T-helper 1 cell (primary cell): ENCODE measurements at places on chromosomes 12 and 14.
A peak's percentile ranks its signal among the peaks of the same experiment; 100 is the strongest.

- DNase-seq, result no peak
These were observed 458.8 kb downstream of the TMEM117 start for GRCh38 chr12:44294649-44295048.

- DNase-seq, result no peak
These were observed 204.6 kb upstream of the FLRT2 start for GRCh38 chr14:85325134-85326017.

- no peak for DNase-seq
These were observed 123.3 kb downstream of the NCOR2 start for GRCh38 chr12:124443931-124444712.

DNA sequence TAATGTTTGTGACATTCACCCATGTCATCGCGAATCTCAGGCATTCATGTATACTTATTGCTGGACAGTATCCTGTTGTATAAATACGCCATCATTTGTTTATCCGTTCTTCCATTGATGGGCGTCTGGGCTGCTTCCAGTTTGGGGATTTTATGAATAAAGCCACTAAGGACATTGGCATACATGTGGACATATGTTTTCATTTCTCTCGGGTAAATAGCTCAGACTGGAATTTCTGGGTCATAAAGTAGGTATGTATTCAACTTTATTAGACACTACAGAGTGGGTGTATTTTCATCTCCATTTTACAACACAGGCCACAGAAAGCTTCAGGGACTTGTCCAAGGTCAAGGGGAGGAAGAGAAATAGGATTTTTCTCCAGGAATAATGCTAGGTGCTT lies 48.9 kb downstream of the HRK start:
- no peak for DNase-seq

GRCh38 chr14:22494486-22495135 lies 94.4 kb downstream of the DAD1 start:
- DNase-seq, result no peak

GRCh38 chr14:30621940-30622830 lies at the start of gene SCFD1:
TSS of gene SCFD1 (plus strand) at chr14:30622319. CDS start at chr14:30622339, 20 bp downstream.
- peak; percentile 86 for DNase-seq

DNA sequence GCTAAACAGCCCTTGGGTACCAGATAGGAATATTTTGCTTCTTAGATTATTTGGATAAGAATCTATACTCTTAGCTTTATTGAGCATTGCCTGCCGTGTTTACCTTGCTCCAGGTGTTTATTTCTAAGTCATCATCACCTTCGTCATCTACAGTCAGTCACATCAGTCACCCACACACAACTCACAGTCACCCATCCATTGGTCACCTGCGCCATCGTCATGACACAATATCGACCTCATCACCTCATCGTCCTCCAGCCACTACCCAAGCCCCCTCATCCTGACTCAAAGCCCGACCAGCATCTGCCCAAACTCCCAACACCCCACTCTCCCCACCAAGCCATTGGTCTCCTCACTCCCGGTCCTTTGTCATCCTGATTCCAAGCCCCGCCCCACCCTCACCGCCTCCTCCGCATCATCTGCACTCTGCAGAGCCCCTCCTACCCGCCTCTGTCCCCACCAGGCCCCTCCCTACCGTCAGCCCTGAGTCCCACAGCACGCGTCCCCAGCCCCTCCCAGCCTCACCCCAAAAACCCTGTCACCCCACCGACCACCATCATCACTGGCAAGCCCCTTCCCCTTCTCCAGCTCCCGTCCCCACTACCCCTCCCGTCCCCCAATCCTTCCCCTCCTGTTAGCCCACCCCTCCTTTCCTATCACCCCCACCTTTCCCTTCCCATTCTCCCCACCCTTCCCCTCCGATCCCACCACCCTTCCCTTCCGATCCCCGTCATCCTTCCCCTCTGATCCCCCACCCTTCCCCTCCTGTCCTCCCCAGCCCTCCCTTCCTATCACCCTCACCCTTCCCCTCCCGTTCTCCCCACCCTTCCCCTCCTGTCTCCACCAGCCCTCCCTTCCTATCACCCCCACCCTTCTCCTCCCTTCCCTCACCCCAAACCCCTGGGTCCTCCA lies 9.8 kb downstream of the DLK1 start:
- DNase-seq, result no peak

- no peak for DNase-seq
These were observed 223.4 kb downstream of the PCNX1 start for GRCh38 chr14:71130491-71131179.

DNA sequence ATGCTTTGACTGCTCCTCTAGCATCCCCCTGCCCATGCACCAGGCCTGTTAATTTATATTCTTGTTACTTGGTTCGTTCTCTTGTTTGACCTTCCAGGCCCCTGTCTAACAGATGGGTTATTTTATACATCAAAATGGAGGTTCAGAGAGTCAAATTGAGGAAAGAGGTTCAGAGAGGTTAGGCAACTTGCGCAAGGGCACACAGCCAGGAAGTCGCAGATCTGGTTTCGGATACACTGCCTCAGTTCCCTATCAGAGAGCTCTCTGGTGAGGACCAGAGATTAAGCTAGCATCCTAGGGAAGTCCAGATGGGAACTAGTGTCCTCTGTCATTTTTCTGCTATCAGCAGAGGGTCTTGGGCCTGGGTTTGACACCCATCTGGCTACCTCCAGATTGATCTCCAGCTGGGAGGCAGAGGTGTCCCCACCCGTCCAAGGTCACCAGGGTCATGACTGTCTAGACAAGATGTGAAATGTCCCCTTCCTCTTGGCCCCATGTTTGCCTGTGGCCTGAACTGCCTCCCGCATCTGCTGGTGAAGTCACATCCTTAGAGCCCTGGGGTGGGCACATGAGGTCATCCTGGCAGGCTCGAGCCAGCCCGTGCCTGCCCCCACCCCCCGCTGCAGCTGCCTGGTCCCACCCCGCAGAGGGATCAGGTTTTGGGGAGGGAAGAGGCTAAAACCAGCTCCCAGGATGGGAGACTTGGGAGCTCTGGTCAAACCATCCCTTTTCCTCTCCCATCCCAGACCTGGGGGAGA lies 84.3 kb upstream of the NCOR2 start:
- DNase-seq, result no peak

GRCh38 chr14:78346747-78347146 lies 176.6 kb downstream of the NRXN3 start:
- DNase-seq, result no peak

DNA sequence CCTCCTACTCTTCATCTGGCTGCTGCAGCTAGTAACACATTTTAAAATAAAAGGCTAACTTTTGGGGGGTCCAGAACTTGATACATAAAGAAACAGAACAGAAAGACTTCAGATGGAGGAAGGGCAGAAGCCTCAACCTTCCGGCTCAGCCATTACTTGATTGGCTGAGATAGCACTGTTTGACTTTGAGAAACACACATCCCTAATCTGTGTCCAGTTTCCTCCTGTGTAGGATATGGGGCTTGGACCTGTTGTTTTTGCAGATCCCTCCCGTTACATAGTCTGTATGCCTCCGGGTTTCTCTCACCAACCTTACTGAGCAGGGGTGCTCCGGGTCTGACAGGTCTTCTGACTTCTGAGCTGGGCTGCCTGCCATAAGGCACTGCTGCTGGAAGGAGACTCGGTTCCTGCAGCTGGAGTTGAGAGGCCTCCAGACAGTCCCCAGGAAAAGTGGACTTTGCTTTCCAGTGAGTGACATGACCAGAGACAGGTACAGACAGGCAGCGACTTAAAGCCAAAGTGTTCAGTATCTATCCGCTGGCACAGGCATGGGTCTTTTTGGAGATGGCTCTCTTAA lies 8.3 kb upstream of the ZNF641 start:
- DNase-seq, result no peak

- no peak for DNase-seq
These were observed 66.8 kb downstream of the VWF start for GRCh38 chr12:6057700-6058099.

DNA sequence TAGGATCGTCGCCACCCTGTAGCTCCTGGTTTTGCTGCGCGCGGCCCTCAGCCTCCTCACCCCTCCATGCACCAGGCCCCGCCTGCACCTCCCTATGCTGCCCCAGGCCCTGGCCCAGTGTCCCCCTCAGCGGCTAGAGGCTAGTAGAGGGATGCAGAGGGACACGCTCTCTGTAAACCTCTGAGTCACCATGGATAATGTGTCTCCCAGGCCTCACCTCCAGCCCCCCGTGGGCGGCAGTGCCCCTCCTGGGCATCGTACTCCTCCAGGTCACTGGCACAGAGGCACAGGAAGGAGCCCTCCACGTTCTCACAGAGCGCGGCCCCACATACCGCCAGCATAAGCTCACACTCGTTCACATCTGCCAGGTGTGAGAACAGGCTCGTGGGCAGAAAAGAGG lies 12.3 kb downstream of the ISCA2 start:
- DNase-seq, result no peak

GRCh38 chr14:70754991-70755390 lies 54.3 kb downstream of the MAP3K9 start:
- DNase-seq, result no peak

- no peak for DNase-seq
These were observed 377.9 kb upstream of the KITLG start for GRCh38 chr12:88958153-88958552.

- DNase-seq, result peak; percentile 79
These were observed 51.5 kb downstream of the DCAF5 start for GRCh38 chr14:69101331-69101826.

GRCh38 chr14:98945611-98946570 lies 326.1 kb downstream of the BCL11B start:
- DNase-seq, result no peak

DNA sequence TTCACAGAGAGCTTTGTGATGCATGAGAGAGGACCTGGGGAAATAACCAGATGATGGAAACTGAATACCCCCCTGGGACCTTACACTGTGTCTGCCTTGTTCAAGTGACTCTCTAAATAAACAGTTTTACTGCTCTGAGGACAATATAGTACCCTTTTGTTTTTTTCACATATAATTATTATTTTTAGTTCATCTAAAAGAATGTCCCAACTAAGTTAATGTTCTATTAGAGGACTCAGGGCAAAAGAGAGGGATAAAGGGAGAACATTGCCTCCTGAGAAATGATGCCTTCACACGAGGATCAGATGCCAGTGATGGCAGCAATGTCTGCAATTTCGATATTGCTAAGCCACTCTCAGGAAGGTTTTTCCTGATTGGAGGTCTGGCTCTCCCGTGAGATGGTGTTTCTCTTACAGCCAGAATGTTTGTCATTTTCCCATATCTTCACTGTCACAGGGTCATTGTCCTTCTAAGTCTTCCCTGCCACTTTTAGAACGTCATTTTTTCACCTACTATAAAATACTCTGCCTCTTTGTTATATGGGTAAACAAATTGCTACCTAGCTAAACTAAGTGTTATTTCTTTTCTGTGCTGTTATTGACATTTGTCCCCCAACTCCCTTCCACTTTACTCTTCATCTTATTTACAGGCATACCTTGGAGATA lies 201.6 kb downstream of the RAD51B start:
- DNase-seq, result no peak

- no peak for DNase-seq
These were observed 7.5 kb downstream of the NUBPL start for GRCh38 chr14:31568671-31569070.

DNA sequence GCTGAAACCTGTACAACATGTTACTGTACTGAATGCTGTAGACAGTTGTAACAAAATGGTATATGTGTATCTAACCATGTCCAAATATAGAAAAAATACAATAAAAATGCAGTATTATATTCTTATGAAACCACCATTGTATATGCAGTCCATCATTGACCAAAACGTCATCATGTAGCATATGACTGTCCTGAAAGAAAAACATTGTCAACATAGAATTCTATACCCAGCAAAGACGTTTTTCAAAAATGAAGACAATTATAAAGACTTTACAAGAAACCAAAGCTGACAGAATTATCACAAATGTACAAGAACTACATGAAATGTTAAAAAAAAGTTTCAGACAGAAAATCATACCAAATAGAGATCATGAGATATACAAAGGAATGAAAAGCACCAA lies 8.1 kb upstream of the GPATCH2L start:
- DNase-seq, result no peak

- no peak for DNase-seq
These were observed 52.9 kb downstream of the ANO6 start for GRCh38 chr12:45268672-45269411.

DNA sequence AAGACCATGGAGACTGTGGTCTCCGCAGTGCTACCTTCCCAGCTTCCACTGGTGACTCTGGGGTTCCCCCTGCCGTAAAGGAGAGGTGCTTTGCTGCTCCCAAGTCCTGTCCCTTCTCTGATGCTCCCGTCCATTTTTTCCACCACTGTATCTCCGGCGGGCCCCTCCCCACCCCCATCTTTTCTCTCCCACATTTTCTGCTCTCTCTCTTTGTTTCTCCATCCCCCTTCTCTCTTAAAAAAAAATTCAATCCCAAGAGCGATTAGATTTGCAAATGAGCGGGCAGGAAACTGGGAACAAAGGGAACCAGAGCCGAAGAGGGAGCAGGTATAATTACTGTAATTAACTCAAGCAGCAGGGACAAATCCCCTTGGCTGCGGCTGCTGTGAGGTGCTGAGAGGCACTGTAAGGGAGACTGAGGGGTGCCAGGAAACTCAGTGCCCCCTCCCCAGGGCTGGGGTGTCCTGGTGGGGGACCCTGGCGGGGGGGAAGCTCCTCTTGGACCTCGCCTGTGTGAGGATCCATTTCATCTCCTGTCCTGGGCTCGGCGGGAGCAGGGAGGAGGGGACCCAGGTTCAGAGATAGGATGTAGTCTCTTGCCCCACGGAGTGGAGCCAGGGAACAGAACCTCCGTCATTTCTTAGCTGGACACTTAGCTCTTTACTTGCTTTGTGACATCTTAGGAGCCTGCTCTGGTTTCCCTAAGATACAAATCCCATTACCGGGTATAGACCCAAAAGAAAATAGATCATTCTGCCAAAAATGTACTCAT lies 140.4 kb upstream of the NRXN3 start:
- DNase-seq, result no peak

DNA sequence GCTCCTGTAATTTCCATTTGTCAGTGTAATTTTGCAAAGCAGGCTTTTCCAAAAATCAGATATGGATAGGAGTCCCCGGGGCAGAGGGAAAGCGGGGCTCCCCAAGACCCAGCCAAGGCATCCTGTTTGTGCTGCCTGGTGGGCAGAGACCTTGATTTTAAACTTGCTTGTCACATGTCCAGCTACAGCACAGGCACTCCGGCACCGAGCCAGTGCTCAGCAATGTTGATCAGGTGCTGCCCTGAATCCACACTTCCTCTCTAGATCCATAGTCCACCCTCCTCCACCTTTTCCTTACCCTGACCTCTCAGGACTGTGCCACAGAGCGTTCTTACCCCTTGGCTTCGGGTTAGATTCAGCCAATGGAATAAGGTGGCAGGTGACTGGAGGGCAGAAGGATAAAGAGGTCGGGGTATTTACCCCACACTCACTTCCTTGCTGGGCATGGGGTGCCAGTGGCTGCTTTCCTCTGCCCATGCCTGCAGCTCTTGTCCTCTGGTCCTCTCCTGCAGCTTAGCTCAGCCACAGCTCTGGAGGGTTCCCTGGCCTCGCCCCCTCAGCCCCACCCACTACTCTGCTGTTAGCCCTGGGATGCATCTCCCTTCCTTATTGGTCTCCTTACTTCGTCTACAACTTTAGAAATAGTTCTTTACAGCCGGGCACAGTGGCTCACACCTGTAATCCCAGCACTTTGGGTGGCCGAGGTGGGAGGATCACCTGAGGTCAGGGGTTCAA lies 80.1 kb downstream of the IRF2BPL start:
- no peak for DNase-seq
